ENCODE measurements at places on chromosomes 4 and X.

- H3K27ac ChIP-seq, result no peak overlapping the region
- no peaks in the 10 kb centered on the region for H3K4me1 ChIP-seq
- no peaks in the 10 kb centered on the region for H3K36me3 ChIP-seq
- no peak overlapping the region for H3K4me3 ChIP-seq
- peaks cover 8% of the 10 kb centered on the region for H3K27me3 ChIP-seq
Observed at GRCh38 chr4:110967936-110968335, 345.1 kb upstream of the PITX2 start.

- H3K4me3 ChIP-seq, result no peak overlapping the region
- H3K4me1 ChIP-seq, result no peaks in the 10 kb centered on the region
- no peaks in the 10 kb centered on the region for H3K27me3 ChIP-seq
- DNase-seq, result no peak
- H3K27ac ChIP-seq, result no peak overlapping the region
- no peaks in the 10 kb centered on the region for H3K36me3 ChIP-seq
Observed at GRCh38 chr4:42781315-42781714, 111.2 kb upstream of the GRXCR1 start.

DNA sequence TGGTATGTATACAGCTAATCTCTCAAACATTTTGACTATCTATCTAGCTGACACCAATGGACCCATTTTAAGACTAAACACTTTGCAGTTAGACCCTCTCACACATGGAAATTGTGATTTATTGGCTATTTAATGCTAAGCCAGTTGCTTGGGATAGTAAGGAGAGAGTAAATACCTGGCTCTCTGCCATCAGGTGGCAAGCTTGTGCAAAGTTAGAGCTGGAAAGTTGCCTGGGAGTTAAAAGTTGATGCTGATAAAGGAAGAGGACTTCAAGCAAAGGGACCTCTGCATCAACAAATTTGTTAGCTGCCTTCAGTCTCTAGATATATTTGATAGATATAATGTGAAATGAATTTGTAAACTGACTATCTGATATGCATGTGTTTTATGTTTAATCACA, 61.1 kb downstream of the PACRGL start:
- no peaks in the 10 kb centered on the region for H3K36me3 ChIP-seq
- no peak overlapping the region for H3K27ac ChIP-seq
- DNase-seq, result no peak
- H3K4me1 ChIP-seq, result no peaks in the 10 kb centered on the region
- no peaks in the 10 kb centered on the region for H3K27me3 ChIP-seq

- no peaks in the 10 kb centered on the region for H3K36me3 ChIP-seq
- DNase-seq, result no peak
- H3K27me3 ChIP-seq, result peaks cover 9% of the 10 kb centered on the region
- H3K27ac ChIP-seq, result no peak overlapping the region
Observed at GRCh38 chrX:46643636-46644035, 70.1 kb downstream of the CHST7 start.

- no peaks in the 10 kb centered on the region for H3K27me3 ChIP-seq
- no peaks in the 10 kb centered on the region for H3K4me1 ChIP-seq
- no peak overlapping the region for H3K4me3 ChIP-seq
Observed at GRCh38 chrX:9147086-9147485, 113.2 kb upstream of the FAM9B start.

GRCh38 chr4:8525383-8526120, 54.6 kb upstream of the GPR78 start:
- H3K36me3 ChIP-seq, result no peaks in the 10 kb centered on the region
- H3K4me1 ChIP-seq, result no peaks in the 10 kb centered on the region
- no peak for DNase-seq
- no peak overlapping the region for H3K27ac ChIP-seq

- no peak overlapping the region for H3K27ac ChIP-seq
- H3K4me3 ChIP-seq, result no peak overlapping the region
- no peaks in the 10 kb centered on the region for H3K36me3 ChIP-seq
- H3K4me1 ChIP-seq, result peaks cover 33% of the 10 kb centered on the region
- no peak for DNase-seq
Observed at GRCh38 chr4:1770791-1771231, 22.3 kb upstream of the FGFR3 start.

DNA sequence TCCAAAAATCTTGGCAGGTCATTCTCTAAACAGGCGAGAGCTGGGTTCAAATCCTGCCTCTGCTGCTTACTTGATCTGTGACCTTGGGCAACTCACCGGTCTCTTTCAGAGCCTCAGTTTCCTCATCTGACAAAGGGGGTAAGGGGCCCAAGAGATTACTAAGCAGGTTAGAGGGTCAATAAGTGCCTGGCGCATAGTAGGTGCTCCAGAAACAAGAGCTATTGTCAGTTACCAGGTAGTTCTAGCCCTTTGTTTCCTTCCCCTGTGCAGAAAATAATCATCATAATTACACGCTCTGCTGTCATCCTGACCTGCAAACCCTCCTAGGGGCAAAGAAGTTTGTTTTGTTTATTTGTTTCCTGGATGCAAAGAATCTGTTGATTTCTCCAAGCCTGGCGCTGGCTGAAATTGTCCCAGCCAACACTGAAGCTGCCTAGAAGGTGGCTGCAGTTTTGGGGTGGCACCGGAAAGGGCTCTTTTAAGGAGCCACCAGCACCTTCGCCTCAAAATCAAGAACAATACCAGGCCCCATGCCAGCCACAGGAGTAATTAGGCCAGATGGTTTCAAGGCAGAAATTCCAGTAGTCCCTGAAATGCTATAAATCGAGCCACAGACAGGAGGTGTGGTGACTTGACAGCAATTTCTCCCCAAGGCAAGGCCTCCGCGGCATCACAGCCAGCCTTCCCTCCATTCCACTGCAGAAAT, 10.2 kb upstream of the KIAA0232 start:
- H3K36me3 ChIP-seq, result no peaks in the 10 kb centered on the region
- peaks cover 6% of the 10 kb centered on the region for H3K27me3 ChIP-seq
- H3K4me3 ChIP-seq, result no peak overlapping the region
- DNase-seq, result no peak
- no peak overlapping the region for H3K27ac ChIP-seq

- no peaks in the 10 kb centered on the region for H3K4me1 ChIP-seq
- no peak for DNase-seq
- H3K4me3 ChIP-seq, result no peak overlapping the region
- H3K36me3 ChIP-seq, result no peaks in the 10 kb centered on the region
- no peaks in the 10 kb centered on the region for H3K27me3 ChIP-seq
Observed at GRCh38 chr4:188332265-188332664, 193.0 kb downstream of the TRIML1 start.

GRCh38 chrX:84907324-84907968, 96.2 kb upstream of the APOOL start:
- no peaks in the 10 kb centered on the region for H3K27me3 ChIP-seq
- H3K36me3 ChIP-seq, result no peaks in the 10 kb centered on the region
- DNase-seq, result peak; percentile 1
- no peak overlapping the region for H3K27ac ChIP-seq

DNA sequence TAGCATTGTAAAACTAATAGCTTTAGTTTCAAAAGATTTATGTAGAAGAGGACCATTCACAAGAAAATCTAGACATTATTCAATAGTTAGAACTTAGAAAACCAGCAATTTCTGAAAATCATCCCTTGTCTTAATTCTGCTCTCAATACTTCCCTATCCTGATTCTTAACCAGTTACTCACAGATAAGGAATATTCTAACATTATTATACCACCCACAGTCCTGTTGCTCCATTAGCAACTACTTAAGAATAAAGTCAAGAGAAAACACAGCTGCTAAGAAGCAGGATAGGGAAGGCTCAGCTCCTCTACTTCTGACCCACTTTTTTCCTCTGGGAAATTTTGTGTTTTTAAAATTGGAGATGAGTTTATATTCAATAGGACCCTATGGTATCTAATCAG, 47.7 kb downstream of the PHKA1 start:
- H3K36me3 ChIP-seq, result no peaks in the 10 kb centered on the region
- DNase-seq, result no peak
- no peaks in the 10 kb centered on the region for H3K4me1 ChIP-seq
- no peak overlapping the region for H3K4me3 ChIP-seq
- no peaks in the 10 kb centered on the region for H3K27me3 ChIP-seq
- H3K27ac ChIP-seq, result no peak overlapping the region
